ENCODE measurements at places on chromosomes 5 and 9.

- peak; percentile 72 for DNase-seq
Measured at GRCh38 chr5:181223729-181224389, 778 bp downstream of the TRIM41 start.

GRCh38 chr5:62093976-62094375 lies 212.0 kb upstream of the KIF2A start:
- DNase-seq = no peak

DNA sequence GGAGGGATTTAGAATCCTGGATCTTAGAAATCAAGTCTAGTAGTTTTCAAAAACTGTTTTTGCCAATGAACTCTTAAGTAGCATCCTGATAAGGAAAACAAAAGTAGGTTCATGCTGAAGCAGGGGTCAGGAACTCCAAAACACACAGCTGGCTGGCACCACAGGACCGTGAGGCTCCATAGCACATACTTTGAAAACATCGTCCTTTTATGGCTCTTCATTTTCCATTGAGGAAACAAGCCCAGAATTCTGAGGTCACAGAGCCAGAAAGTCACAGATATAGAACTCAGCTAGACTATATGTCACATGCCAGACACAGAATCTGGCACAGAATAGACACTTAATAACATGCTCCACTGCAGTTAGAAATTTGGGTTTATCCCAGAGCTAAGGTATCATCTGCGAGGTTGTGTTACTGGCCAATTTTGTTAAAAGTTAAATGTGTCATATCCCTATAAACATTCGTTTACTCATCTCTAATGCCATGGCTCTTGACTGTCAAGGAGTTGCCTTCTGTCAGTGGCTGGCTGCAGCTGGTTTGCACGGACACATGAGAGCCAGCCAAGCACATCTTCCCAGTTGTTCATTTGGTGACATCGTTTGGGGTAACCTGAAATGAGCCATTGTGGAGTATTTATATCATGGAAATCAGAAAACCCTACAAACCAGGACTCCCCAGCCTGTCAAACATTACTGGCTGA lies 58.8 kb downstream of the FAM78A start:
- no peak for DNase-seq

GRCh38 chr5:31329715-31330114 lies 136.2 kb downstream of the CDH6 start:
- DNase-seq = no peak

DNA sequence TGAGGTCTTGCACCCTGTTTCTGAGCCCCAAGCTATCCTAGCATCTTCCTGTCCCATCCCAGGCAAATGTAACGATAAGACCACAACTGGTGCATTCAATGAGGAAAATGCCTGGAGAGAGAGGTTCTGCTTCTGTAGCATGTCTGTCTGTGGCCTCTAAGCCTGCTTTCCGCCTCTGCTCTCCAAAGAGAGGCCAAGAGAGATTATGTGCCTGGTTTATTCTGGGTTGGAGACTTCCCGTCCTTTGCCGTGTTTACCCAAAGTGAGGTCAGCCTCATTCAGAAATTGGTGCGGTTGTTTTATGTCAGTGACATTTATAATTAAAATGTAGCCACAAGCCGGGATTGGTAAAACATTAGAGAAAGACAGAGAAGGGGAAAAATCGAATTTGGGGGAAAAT lies 77.8 kb downstream of the FGF1 start:
- no peak for DNase-seq

DNA sequence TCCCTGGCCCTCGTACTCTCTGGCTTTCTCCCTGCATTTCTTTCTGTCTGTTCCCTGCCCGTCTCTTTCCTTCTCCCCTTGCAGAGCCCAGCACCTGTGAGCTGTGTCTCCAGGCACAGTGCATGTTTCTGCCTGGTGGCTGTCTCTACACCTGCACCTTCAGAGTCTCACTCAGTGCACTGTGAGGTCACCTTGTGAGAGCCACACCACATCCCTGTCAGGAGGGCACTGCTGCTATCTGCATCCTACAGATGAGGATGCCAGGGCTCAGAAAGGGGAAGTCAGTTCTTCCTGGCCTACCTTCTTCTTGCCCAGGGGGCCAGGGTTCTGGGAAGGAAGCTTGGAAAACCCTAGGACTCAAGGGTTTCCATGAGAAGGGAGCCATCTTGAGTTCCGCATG lies 69.7 kb upstream of the NEURL1B start:
- no peak for DNase-seq

- no peak for DNase-seq
Measured at GRCh38 chr5:179825655-179826182, 5.0 kb downstream of the SQSTM1 start.

DNA sequence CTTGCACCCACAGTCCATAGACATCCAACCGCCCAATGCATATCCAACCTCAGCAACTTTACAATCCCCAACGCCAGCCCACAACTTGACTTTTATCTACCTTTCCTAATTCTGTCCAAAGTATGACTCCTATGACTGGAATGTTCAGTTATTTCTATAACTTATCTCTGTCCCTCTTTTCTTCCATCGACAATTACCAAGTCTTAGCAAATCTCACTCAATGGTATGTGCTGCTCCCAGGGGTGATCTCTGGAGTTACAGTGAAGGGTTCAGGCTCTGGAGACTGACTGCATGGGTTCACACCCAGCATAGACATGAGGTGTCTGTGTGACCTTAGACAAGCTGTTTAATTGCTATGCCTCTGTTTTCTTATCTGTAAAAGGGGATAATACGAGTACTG lies 106.9 kb downstream of the SPOCK1 start:
- DNase-seq = no peak

DNA sequence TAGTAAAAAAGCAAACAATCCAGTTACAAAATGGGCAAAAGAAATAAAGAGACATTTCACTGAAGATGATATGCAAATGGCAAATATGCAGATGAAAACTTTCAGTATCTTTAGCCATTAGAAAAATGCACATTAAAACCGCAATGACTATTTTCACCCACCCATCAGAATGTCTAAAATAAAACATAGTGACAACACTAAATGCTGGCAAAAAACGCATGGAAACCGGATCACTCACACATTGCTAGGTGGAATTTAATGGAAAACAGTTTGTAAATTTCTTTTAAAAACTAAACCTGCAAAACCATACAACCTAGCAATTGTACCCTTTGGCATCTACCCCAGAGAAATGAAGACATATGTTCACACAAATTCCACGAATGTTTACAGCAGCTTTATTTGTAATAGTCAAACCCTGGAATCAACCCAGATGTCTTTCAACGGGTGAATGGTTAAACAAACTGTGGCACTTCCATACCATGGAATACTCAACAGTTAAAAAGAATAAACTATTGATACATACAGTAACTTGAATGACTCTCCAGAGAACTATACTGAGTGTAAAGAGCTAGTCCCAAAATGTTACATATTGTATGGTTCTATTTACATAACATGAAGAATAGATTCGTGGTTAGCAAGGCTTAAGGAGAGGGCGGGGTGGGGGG lies 17.2 kb upstream of the PAM start:
- no peak for DNase-seq

DNA sequence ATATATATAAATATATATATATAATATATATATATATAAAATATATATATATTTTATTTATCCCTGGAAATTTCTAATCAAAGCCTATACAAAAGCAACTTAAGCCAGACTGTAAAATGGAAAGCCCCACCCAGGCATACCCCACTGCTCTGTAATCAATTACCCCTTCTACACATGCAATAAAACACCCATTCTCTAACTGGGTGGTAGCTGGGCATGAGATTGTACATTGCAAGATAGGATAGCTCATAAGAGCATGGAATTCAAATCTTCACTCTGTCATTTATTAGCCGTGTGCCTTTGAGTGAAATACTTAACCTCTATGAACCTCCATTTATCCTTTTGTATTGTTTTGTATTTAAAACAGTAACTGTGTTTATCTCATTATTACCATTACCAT lies 405.3 kb upstream of the SLC30A5 start:
- DNase-seq = no peak

DNA sequence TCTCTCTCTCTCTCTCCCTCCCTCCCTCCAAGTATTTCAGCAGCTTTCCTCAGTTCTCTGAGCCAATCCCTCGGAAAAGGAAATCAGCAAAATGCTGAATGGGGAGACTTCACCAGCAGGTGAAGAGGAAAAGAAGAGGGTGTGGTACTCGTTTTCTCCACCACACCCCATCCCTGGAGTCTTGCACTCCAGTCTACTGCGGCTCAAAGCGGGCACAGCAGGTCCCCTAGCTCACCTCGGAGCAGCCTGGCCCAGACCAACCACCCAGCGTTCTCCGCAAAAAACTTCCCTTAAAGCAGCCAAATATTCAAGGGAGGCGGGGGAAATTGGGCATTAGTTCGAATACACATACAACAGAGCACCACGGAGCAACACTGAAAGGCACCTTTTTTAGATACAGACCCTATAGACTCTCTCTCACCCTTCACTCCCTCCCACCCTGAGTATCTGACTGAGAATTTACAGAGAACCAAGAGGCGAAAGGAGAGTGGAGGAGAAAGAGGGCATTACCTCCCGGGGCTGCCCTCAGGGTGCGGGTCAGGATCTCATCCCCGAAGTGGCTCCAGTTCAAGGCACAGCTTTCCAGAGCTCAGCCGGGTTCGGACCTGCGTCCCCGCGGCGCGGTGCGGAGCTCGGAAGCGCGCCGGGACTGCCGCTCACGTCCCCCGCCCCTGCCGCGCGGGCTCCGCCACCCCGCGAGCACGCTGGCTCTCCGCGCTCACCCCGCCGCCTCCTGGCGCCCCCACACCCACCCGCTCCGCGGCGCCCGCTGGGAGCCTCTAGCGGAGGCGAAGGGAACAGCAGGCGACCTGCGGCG lies 1638.5 kb upstream of the C9orf72 start:
- DNase-seq = peak; percentile 52

DNA sequence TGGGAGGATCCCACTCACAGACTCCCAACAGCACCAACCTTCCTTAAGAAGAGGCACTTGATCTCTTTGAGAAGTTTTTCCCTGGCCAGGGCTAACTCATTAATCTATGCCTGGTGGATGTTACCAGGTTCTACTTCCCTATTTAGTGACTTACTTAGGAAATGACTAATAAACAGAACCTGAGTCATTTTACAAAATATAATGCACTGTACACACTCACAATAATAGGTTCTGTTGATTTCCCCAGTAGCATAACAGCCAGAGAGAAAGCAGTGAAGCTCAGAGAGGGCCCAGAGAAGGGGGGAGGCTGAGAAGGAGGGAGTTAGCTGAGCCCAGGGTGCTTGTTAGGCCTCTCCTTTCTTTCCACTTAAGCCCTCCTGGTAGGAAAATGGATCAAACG lies 27.1 kb downstream of the FRMD3 start:
- DNase-seq = no peak

DNA sequence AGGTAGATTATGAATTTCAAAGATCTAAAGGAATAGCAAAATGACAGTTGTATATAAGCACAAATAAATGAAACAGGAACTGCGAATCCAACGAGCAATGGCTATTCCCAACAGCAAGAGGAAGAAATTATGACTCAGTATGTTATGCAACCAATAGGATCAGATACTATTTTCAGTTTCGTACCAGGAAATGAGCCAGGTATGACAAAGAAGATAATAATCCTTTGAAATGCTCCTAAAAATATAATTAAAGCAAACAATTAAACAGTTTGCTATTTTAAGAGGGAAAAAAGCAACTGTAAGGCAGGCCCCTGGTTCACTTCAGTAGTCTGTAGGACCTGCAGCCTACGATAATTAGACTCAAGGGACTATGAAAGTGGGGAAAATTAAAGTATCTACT lies 58.9 kb downstream of the AUH start:
- DNase-seq = no peak

- no peak for DNase-seq
Measured at GRCh38 chr9:76803083-76803482, 38.8 kb downstream of the PCA3 start.
